Activated naive CD4-positive, alpha-beta T cell treated with anti-CD3 and anti-CD28 coated beads, Interleukin-2, amount 10 ng/mL, durations not matched to agents 7 days and 5 days (primary cell): ENCODE measurements at places on chromosomes 2 and 18.
A peak's percentile ranks its signal among the peaks of the same experiment; 100 is the strongest.

- no peaks in the 10 kb centered on the region for H3K36me3 ChIP-seq
- no peak overlapping the region for H3K27ac ChIP-seq
- H3K4me1 ChIP-seq: no peaks in the 10 kb centered on the region
- H3K27me3 ChIP-seq: no peaks in the 10 kb centered on the region
- DNase-seq: no peak
Measured at GRCh38 chr2:106851881-106852501, 34.0 kb downstream of the ST6GAL2 start.

DNA sequence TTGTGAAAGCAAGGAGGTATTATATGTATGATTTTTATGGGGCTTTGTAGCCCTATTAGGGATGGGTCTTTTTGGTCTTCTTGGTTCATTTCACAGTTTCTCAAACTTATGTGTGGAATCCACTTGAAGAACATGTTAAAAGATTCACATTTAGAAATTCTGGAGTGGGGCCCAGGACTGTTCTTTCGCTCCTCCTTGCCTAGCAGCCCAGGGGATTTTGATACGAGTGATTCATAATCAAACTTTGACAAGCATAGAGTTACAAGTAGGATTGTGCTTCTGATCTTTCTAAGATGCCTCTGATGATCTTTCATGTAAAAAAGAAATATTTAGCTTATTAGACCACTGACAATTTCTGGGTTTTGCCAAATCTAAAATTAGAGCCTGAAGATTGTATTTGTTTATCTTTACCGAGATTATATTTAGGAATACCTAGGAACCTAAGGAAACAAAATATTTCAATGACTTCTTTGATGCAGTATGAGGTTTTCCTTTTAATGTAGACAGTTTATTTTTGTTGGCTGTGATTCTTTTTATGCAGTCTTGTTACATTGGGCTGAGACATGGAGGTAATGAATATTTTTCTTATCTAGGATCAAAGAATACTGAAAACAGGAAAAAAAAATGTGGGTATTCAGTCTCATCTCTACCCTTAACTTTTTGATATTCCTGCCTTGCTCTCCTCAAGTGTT lies 324.0 kb downstream of the PARD3B start:
- H3K4me1 ChIP-seq: peaks cover 43% of the 10 kb centered on the region
- H3K27ac ChIP-seq: no peak overlapping the region
- H3K4me3 ChIP-seq: no peak overlapping the region
- no peaks in the 10 kb centered on the region for H3K27me3 ChIP-seq
- no peak for DNase-seq

DNA sequence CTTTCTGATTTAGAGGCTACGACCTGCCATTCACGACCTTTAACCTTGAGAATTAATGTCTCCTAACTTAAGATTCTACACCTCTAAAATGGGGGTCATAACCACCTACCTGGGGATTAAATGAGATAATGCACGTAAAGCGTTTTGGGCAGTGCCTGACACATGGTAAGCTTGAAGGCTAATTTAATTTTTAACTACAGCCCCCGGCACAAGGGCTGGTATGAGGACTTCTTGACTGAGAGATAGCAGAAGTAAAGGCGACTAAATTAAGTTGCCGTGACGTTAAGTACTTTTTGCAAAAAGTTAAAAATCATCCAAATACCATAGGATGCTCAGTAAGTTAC lies 549 bp downstream of the MRPL35 start:
- H3K27ac ChIP-seq: peak overlapping the region; percentile 89
- H3K27me3 ChIP-seq: no peaks in the 10 kb centered on the region
- no peak for DNase-seq

DNA sequence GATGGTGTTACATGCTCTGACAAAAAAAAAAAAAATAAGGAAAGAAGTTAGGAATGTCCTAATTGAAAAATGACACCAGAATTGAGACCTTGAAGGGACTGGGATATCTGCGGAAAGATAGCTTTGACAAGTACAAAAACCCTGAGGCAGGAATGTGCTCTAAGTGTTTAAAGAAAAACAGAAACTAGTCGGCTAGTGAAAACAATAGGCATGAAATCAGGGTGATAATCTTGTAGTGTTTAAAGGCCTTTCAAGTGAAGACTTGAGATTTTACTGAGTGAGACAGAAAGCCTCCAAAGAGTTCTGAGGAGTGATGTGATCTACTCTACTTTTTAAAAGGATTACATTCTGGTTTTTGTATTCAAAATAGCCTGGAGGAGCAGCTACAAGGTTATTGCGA lies 107.4 kb downstream of the COBLL1 start:
- H3K36me3 ChIP-seq: no peaks in the 10 kb centered on the region
- H3K27me3 ChIP-seq: no peaks in the 10 kb centered on the region
- no peak overlapping the region for H3K27ac ChIP-seq
- H3K4me1 ChIP-seq: no peaks in the 10 kb centered on the region
- DNase-seq: no peak
- no peak overlapping the region for H3K4me3 ChIP-seq

- DNase-seq: no peak
- H3K36me3 ChIP-seq: peaks cover 11% of the 10 kb centered on the region
- H3K27ac ChIP-seq: no peak overlapping the region
- H3K4me1 ChIP-seq: peaks cover 27% of the 10 kb centered on the region
Measured at GRCh38 chr2:196962325-196962724, 35.8 kb upstream of the PGAP1 start.

- no peak overlapping the region for H3K27ac ChIP-seq
- H3K36me3 ChIP-seq: no peaks in the 10 kb centered on the region
- H3K4me1 ChIP-seq: no peaks in the 10 kb centered on the region
- no peak for DNase-seq
Measured at GRCh38 chr2:186992597-186992996, 143.6 kb upstream of the ZSWIM2 start.

DNA sequence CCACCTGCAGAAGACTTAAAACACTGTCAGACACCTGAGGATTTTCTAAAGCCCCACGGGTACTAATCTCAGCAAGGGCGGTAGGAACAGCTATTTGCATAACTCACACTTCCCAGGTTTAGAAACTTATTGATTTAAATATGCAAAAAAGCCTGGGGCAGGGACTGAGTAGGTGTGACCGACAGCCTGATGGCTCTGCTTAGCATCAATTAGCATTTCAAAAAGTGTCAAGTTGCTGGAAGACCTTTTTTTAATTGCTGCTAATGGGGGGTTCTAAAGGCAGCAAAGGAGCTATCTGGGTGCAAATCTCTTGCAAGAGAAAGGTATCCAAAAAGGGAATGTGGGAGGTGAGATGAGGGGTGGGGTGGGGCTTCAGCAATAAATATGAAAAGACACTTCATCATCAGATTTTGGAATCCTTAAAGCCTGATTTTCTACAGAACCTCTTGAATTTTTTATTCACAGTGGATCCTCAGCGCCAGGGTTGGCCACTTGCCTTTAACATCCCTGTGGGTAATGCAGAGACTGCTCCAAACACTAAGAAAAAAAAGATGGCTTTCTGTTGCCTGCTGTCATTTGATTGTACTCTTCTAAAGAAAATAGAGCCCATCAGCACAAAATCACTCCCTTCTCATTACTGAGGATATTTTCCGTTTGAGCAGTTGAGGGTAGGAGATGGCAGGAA lies 121.1 kb upstream of the RMP24 start:
- no peaks in the 10 kb centered on the region for H3K36me3 ChIP-seq
- H3K4me3 ChIP-seq: no peak overlapping the region
- no peak overlapping the region for H3K27ac ChIP-seq
- H3K27me3 ChIP-seq: peaks cover 5% of the 10 kb centered on the region
- no peak for DNase-seq
- H3K4me1 ChIP-seq: no peaks in the 10 kb centered on the region

GRCh38 chr2:40639320-40639719 lies 187.4 kb upstream of the SLC8A1 start:
- no peaks in the 10 kb centered on the region for H3K36me3 ChIP-seq
- no peak for DNase-seq
- H3K27me3 ChIP-seq: no peaks in the 10 kb centered on the region
- H3K27ac ChIP-seq: no peak overlapping the region

DNA sequence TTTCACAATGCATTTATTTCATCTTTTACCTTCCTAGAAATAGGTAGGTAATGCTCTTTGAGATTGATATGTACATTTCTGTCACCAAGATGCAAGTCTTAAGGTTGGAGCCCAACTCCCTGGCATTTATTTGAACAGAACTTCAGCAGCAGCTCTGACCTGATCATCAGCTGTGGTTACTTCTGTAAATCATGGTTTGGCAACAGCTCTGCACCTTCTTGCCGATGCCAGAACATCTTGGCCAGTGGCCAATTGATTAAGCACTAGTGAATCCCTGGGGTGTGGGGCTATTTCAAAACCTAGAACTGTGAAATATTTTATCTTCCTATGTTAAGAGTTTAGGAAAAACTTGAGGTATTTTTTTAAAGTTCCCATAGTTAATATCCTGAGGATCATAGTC lies 124.8 kb upstream of the NYAP2 start:
- H3K4me3 ChIP-seq: no peak overlapping the region
- no peaks in the 10 kb centered on the region for H3K4me1 ChIP-seq
- no peaks in the 10 kb centered on the region for H3K27me3 ChIP-seq
- no peaks in the 10 kb centered on the region for H3K36me3 ChIP-seq
- DNase-seq: no peak

DNA sequence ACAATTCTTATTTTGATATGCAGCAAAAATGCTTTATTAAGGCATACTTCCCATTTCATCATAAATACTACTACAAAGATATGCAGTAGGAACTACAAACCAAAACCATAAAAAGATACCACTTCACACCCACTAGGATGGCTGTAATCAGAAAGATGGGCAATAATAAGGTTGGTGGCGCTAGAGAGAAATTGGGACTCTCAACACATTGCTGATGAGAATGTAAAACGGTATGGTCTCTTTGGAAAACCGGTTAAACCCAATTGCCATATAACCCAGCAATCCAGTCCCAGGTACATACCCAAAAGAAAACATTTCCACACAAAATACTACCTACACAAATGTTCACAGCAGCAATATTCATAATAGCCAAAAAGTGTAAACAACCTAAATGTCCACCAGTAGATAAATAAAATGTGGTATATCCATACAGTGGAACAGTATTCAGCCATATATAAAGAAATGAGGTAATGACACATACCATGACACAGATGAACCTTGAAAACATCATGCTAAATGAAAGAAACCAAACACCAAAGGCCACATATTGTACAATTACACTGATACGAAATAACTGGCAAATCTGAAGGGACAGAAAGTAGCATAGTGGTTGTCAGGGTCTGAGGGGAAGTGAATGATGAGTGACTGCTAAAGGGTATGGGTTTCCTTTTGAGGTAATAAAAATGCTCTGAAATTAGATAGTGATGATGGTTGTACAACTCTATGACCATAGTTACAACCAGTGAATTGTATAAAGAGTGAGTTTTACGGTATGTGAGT lies 12.7 kb downstream of the SP3 start:
- H3K4me1 ChIP-seq: peaks cover 67% of the 10 kb centered on the region
- H3K36me3 ChIP-seq: peaks cover 64% of the 10 kb centered on the region
- H3K4me3 ChIP-seq: no peak overlapping the region
- DNase-seq: no peak

- H3K4me3 ChIP-seq: no peak overlapping the region
- H3K36me3 ChIP-seq: no peaks in the 10 kb centered on the region
- peaks cover 2% of the 10 kb centered on the region for H3K4me1 ChIP-seq
- peaks cover 18% of the 10 kb centered on the region for H3K27me3 ChIP-seq
- H3K27ac ChIP-seq: no peak overlapping the region
Measured at GRCh38 chr2:61807036-61807757, 46.7 kb downstream of the FAM161A start.

- no peaks in the 10 kb centered on the region for H3K27me3 ChIP-seq
- no peak overlapping the region for H3K4me3 ChIP-seq
Measured at GRCh38 chr2:127504552-127505430, 21.5 kb downstream of the IWS1 start.

DNA sequence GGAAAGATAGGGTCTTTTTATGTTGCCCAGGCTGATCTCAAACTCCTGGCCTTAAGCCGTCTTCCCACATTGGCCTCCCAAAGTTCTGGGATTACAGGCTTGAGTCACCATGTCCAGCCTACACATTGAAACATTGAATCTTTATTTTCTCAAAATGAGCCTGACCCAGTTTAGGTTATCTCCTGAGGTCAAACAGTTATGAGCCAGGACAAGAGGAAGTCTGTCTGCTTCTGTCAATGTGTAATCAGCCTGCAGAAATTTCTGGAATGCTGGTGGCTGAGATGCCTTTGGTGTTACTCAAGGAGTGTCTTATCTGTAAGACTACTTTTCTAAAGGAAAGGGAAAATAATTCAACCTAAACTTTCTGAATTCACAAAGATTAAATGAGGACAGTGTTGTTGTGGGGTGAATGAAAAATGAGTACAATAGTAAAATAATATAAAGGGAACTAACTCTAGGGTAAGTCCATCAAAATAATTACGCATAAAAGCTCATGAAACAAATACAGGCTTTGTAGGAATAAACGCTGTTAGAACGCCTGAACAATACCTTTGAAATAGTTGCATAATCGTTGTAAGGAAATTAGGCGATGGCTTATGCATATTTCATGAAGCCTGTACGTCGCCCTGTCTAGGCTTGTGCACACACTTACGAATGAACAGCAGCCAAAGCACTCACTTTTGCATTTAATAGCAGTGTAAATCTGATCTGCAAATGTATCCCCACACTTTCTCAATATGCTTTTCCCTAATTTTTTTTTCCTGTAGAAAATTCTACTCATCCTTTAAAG lies 260.8 kb downstream of the RDH14 start:
- H3K27me3 ChIP-seq: no peaks in the 10 kb centered on the region
- H3K36me3 ChIP-seq: no peaks in the 10 kb centered on the region
- no peak for DNase-seq
- no peak overlapping the region for H3K27ac ChIP-seq
- H3K4me3 ChIP-seq: no peak overlapping the region

DNA sequence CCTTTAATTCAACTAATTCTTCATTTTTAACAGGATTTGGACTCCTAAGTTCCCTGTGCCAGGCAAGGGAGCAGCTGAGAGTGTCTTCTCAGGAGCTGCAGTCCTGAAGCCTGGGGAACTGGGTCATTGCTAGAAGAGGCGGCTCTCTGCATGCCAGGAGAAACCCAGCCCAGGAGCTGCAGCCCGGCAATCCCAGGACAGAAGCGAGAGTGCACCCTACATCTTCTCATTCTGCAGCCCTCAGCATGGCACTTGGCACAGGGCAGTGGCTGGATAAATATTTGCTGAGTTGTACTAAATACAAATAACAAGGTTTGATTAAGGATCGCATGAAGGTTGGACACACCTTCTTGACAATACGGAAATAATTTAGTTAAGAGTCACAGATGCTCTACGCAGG lies 244.9 kb upstream of the PXDN start:
- H3K36me3 ChIP-seq: no peaks in the 10 kb centered on the region
- peaks cover 30% of the 10 kb centered on the region for H3K4me1 ChIP-seq
- H3K27ac ChIP-seq: no peak overlapping the region
- no peak for DNase-seq

DNA sequence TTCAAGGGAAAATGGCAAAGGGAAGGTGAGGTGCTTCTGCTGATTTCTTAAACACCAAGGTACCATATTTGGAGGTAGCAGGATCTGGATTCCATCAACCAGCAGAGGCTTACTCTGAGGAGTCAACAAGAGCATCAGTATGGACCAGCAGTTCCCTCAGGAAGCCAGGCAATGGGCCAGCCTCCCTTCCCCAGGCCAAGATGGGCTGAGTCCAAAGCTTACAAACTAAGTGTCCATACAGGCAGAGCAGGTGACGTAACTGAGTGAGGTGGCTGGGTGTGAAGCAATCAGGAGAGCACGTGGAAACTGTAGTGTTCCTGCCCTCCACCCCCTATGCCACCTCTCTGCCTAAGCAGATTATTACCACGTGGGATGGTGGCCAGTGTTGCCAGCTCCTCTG lies 134.2 kb upstream of the HNRNPA3 start:
- no peak overlapping the region for H3K4me3 ChIP-seq
- DNase-seq: no peak
- no peaks in the 10 kb centered on the region for H3K36me3 ChIP-seq
- H3K4me1 ChIP-seq: no peaks in the 10 kb centered on the region
